Fibroblast of skin of right quadriceps (primary cell): ENCODE measurements at places on chromosomes 6 and 20.
A peak's percentile ranks its signal among the peaks of the same experiment; 100 is the strongest.

GRCh38 chr20:58438970-58439808 is 50.2 kb downstream of the VAPB start:
- no peak for DNase-seq

DNA sequence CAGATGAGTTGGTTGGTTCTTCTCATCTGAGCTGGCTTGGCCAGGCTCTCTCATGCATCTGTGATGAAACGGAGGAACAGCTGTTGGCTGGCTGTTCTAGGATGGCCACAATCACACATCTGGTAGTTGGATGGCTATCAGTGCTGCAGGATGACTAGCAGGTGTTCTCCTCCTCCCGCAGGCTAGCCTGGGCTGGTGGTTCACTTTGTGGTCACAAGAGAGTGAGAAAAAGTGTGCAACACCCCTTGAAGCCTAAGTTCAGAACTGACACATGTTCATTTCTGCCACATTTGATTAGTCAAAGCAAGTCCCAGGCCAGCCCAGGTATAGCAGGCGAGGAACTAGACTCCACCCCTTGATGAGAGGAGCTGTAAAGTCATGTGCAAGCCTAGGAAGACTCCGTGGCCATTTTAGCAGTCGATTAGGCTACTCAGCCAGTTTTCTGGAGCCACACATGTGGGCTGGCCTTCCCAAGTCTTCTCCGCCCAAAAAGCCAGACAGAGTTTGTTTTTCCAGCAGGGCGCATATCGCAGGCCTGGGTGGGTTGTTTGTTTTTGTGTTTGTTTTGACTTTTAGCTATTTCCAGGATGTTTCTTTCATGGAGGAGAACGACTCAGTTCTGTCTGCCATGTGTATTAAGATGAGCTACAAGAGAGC is 120.8 kb downstream of the ISM1 start:
- DNase-seq, result no peak

- peak; percentile 71 for DNase-seq
These were observed 6.0 kb upstream of the PTK7 start for GRCh38 chr6:43070028-43070632.

GRCh38 chr6:96620851-96621250 is 57.9 kb downstream of the FHL5 start:
- no peak for DNase-seq

- no peak for DNase-seq
These were observed 8.3 kb downstream of the HSPA12B start for GRCh38 chr20:3740615-3741301.

DNA sequence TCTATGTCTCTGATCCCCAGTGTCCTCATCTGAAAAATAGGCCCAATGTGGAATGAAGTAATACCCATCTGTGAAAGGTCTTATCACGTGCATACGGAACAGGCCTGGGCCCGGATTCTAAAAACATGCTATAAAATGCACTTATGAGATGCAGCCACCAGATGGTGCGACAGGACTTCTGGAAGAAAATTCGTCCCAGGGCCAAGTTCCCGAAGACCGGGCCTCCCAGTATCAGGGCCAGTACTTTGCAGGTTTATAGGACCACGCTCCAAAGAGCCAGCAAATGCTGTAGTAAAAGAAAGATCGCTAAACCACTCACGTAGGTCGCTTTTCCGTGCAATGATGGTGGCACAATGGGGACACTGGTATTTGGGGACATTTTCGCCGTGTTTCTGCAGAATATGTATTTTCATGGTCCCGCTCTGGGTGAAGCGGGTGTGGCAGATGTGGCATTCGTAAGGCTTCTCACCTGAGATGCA is 10.6 kb downstream of the CTCFL start:
- peak; percentile 40 for DNase-seq
